CD4-positive, alpha-beta memory T cell (primary cell): ENCODE measurements at places on chromosomes 1 and 21. TPM values are rescaled to one million over a fixed set of nuclear protein-coding genes. Genes with fewer than 3 reads are reported as not detected.

Gene TNFSF4
- total RNA-seq, result 3.9 TPM

Gene LGALS8
- total RNA-seq, result 193 TPM

Gene NUDC
- total RNA-seq, result 42.0 TPM

Gene SEMA4A
- 1.2 TPM for total RNA-seq

Gene WNT9A
- total RNA-seq, result 0.08 TPM

Gene ELF3
- total RNA-seq, result 1.1 TPM

Gene CD244
- not detected for total RNA-seq
